Stimulated activated naive CD8-positive, alpha-beta T cell treated with anti-CD3 and anti-CD28 coated beads, Interleukin-15, Interleukin-2, amounts not matched to agents 100 U/mL and 50 U/mL, for 24 hours (primary cell): ENCODE measurements at places on chromosomes 16 and 17.

DNA sequence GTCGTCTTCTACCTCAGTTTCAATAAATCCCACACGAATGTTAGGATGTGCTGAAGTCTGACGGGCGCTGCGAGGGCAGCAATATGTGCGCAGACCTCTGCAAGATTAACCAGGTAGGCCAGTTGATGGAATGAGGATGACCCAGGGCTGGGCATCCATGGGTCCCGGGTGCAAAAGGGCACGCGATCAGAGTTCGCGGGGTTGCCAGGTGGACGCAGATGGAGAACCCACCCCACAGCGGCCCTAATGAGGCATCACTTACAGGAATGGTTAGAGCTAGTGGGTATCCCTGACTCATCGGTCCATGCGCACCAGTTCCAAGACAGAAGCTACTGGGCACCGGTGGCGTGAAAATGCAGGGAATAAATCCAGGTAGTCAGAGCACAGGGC lies 2116.0 kb downstream of the TP53TG3F start:
- no peak for DNase-seq

DNA sequence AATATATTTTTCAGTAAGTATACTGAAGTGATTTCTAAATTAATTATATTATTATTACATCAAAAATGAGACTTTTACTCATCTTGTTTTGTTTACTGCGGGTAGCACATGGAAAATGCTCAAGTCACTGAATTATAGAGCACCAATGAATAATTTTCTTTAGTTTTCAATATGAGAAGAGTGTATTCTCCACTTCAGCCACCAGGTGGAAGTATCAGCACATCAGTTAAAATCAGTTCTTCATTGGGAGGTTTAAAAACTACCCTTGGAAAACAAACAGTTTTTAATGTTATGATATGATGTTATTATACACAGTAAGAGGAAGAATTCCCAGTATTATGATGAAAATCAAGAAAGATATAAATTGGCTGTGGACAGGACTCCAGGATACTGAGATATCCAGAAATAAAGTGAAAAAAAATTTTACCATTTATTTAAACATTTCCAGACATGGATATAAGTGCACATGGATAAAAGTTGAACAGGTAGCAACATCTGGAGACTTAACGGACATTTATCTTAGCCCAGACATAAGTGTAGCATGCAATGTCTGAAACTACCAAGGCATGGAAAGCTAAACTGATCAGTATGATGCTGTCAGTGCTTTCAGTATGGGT lies 467.3 kb downstream of the KCNJ2 start:
- DNase-seq = no peak

DNA sequence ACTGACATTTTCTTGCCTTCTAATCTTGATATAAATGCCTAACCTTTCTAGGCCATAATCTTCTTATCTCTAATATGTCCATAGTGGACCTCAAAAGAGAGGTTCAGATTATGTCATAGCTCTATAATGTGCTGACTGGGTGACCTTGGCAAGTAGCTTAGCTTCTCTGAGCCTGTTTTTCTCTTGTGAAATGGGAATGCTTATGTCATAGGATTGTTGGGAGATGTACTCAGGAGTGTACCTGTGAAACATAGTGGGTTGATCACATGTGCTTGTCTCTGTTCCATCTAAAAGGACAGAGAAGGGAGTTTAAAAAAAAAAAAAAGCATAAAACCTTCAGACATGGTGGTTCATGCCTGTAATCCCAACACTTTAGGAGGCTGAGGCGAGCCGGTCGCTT lies 2.4 kb downstream of the MED9 start:
- DNase-seq = no peak

DNA sequence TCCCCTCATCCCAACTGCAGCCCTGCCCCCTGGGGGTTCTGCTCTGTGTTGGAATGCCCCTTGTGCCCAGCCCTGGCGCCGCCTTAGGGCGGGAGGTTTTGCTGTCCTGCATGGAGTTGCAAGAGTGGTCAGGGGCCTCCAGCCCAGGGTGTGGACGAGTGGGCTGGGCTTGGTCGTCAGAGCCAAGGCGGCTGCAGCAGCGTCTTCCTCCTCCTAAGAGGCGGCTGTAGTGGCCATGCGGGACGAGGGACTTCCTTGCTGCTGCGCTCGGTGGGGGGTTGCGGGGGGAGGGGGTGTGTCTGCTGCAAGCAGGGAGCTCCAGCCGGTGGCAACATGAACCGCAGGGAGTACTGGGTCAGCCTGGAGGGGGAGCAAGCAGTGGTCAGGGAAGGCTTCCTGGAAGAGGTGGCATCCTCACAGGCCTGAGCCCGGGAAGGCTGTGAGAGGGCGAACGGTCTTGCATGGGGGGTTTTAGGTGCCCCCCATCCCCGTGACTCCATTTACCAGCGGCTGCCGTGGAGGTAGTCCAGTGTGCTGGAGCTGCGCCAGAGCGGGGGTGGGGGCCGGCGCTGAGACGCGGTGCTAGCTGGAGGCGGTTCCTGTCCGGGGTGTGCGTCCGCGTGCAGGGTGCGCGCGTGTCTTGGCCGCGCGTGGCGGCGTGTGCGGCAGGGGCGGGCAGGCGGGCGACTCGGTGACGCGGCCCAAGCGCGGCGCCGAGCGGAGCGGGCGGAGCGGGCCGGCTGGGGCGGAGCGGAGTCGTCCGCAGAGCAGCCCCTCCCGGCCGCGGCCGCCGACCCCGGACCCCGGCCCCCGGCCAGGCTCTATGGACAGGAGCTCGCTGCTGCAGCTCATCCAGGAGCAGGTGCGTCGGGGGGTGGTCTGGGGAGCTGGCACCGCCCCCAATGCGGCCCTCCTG lies at the start of gene RHBDL1:
RHBDL1 (plus strand) TSS at position 704 of the 916 bp plus-strand sequence; CDS start at position 824, 120 bp downstream.
- DNase-seq = no peak

DNA sequence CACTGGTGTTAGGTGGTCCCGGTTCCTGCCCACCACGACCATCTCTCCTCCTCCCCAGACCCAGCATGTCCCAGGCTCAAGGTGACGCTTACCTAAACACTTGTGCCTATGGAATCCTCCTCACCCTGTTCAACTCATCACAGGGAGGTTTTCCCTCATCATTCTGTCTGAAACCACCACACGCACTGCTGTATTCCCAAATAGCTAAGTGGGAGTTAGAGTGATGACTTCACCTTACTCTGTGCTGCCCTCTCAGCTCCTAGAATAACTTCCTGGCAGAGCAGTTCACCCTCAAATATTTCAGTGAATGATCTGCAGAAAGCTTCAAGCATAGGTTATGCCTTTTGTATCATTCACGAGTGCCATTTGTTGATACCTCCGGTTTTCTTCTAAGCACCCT lies 216.5 kb downstream of the CPPED1 start:
- DNase-seq = no peak

- no peak for DNase-seq
Measured at GRCh38 chr17:69050999-69051775, 9.5 kb downstream of the ABCA9 start.

DNA sequence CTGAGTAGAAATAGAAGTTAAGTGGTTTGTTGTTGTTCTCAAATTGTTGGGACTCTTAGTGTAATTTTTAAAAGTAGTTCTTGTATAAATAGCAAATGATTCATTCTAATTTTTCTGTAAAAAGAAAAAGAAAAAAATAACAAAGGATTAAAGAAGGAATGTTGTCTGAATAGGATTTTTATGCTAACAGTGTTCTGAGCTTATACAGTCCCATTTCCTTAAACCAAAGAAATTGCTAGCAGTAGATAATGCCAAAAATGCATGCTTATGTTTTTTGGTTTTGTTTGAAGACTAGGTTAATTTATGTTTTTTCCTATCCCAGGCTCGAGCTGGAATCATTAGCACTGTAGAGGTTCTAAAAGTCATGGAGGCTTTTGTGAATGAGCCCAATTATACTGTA lies 44.7 kb upstream of the KPNB1 start:
- no peak for DNase-seq

- no peak for DNase-seq
Measured at GRCh38 chr16:63442246-63442645, 1406.0 kb upstream of the CDH8 start.

GRCh38 chr17:78819806-78820792 lies 20.5 kb downstream of the USP36 start:
- no peak for DNase-seq

- no peak for DNase-seq
Measured at GRCh38 chr17:51853857-51854256, 304.7 kb downstream of the CA10 start.

- no peak for DNase-seq
Measured at GRCh38 chr17:27209316-27209715, 84.6 kb upstream of the WSB1 start.

GRCh38 chr17:14448818-14449217 lies 147.9 kb downstream of the HS3ST3B1 start:
- no peak for DNase-seq

DNA sequence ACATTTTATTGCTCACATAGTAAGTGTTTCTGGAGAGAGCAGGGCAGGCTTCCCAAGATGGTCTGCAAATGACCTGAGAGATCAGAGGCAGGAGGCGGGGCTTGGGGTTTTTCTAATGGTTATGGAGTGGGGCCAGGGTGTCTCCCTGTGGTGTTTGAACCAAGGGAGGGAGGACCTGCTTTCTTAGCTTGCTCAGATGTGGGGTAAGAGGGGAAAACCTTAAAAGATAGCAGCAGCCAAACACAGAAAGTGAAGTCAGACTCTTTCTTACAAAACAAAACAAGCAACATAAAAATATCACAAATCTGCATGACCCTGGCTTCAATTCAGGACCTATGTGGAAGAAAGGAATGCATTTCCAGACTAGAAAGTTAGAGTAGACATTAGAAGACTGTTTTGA lies 22.9 kb upstream of the DNAJA2 start:
- DNase-seq = peak; percentile 34

GRCh38 chr16:6641091-6641490 lies 691.6 kb upstream of the RBFOX1 start:
- no peak for DNase-seq

GRCh38 chr16:22098405-22099255 lies 6.3 kb downstream of the VWA3A start:
- DNase-seq = no peak

- no peak for DNase-seq
Measured at GRCh38 chr17:64063088-64063487, 42.7 kb upstream of the ICAM2 start.

DNA sequence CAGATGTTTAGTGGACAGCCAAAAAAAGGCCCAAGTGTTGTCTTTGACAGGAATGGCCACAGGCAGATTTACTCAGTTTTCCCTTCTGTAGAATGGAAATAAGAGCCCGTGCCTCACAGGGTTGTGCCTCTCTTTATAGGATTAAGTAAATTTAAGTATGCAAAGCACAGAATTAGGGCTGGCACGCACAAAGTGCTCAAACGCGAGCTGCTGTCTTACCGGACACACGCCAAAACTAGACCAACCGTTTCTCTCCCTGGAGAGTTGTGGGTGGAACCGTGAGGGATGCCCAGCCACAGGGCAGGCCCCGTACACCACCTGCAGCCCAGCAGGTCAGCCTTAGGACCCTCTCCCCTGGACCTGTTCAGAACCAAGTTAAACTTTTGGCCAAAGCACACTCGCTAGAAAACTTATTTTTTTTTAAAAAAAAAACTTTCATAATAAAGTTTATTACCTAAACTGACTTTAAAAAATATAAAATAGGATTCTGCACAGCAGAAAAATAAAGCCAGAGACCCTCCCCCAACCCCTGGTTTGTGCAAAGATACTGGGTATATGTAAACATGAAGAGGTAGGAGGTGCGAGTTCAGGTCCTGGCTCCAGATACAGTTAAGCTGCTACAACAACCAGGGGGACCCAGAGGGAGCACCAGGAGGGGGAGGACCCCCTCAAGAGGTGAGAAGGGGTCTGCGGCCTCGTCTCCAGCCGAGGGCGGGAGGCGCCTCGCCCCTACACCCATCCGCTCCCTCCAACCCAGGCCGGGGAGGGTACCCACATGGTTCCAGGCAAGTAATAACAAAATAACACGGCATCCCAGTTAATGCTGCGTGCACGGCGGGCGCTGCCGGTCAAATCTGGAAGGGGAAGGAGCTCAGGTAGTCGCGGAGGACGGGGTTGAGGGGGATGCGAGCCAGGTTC lies 1.8 kb downstream of the SOCS1 start:
- DNase-seq = no peak

DNA sequence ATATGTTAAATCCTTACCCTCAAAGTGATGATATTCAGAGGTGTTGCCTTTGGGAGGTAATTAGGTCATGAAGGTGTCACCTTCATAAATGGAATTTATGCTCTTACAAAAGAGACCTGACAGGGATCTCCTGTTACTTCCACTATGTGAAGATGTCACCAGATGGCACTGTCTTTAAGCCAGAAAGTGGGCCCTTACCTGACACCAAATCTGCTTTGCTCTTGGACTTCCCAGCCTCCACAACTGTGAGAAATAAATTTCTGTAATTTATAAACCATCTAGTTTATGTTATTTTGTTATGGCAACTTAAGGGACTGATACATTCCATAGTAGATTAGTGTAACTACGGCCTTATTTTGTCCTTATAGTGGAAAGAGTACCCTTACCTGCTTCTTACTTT lies 358.3 kb upstream of the SALL1 start:
- DNase-seq = no peak

- no peak for DNase-seq
Measured at GRCh38 chr17:75267153-75267410, 3.9 kb downstream of the MIF4GD start.

DNA sequence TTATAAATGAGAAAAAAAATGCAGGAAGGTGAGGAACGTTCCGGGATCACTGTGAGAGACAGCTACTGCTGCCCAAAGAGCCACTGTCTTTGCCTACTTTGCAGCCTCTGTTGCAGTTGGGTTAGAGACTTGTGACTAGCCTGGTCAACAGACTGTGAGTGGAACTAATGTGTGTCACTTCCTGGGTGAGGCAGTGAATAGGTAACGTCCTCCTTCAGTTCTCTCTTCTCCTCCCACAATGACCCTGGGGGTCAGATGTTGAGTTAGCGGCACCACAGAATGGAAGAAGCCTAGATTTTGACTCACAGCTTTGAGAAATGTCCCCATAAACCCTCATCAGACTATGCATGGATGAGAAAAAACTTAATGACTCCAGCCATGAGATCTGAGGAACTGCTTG lies 5.2 kb downstream of the C16orf46 start:
- DNase-seq = no peak

GRCh38 chr17:38449364-38449763 lies 21.1 kb downstream of the ARHGAP23 start:
- DNase-seq = no peak

DNA sequence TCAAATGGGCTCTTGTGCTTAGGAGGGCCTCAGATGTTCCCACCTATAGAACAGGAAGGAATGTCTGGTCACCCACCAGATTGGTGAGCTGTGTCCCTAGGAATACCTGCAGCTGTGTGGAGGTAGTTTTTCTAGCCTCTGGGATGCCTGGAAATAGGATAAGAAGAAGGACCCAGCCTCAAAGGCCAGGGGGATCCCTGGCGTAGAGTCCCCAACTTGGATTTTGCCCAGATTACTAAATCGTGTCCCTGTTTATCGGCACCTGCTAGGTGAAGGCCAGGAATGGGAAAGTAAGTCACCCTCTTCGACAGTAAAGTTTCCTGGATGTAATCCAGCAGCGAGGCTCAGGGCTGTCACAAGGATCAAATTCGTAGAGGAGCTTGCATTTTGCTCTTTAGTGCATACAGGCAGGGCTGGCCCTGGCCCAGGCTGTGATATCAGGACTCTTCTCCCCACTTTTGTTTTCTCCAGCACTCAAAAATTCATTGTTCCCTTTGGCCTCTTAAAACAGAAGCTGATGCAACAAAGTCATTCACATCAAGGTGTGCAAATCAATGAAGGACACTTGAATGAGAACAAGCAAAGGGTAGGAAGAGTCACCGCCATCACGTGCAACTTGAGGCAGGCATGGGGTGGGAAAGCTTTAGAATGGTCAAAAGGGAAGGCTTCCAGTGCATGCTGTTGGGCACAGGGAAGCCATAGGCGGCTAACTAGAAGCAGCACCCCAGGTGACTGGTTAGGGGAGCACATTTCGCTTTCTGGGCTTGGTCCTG lies 7.5 kb downstream of the SLC13A2 start:
- no peak for DNase-seq
